ENCODE measurements at places on chromosomes 2 and 18. TPM values are rescaled to one million over a fixed set of nuclear protein-coding genes. Genes with fewer than 3 reads are reported as not detected.

TNFAIP6 gene
- total RNA-seq = 5.3 TPM

CPLX4 gene
- not detected for total RNA-seq

C1QL2 gene
- not detected for total RNA-seq

SALL3 gene
- not detected for total RNA-seq

DSG1 gene
- total RNA-seq = not detected

TMEM178A gene
- 0.24 TPM for total RNA-seq

RIT2 gene
- not detected for total RNA-seq

MAP4K4 gene
- 41.1 TPM for total RNA-seq

COL6A3 gene
- 0.41 TPM for total RNA-seq

CPO gene
- total RNA-seq = 1.2 TPM

BOLL gene
- not detected for total RNA-seq

TEX44 gene
- total RNA-seq = not detected

FHOD3 gene
- total RNA-seq = 7.8 TPM

COL5A2 gene
- total RNA-seq = 3.0 TPM

DNAJC5G gene
- not detected for total RNA-seq

FOXI3 gene
- not detected for total RNA-seq

NYAP2 gene
- not detected for total RNA-seq

LOXL3 gene
- total RNA-seq = 0.81 TPM

C2orf78 gene
- total RNA-seq = not detected

CHRND gene
- not detected for total RNA-seq

SETBP1 gene
- 0.38 TPM for total RNA-seq

FOXD4L1 gene
- total RNA-seq = not detected

CTAGE1 gene
- total RNA-seq = not detected

ZNF892 gene
- 3.2 TPM for total RNA-seq

VWC2L gene
- total RNA-seq = not detected

CDH7 gene
- total RNA-seq = not detected

DSG2 gene
- total RNA-seq = 40.9 TPM

SERPINB11 gene
- not detected for total RNA-seq

ZCCHC2 gene
- 15.5 TPM for total RNA-seq

PTPRN gene
- not detected for total RNA-seq

DSC1 gene
- total RNA-seq = not detected

GPBAR1 gene
- total RNA-seq = 0.12 TPM

Data from Caki2 (cell line).